ENCODE measurements at places on chromosomes 12 and 14. TPM values are rescaled to one million over a fixed set of nuclear protein-coding genes. Genes with fewer than 3 reads are reported as not detected.

DNA sequence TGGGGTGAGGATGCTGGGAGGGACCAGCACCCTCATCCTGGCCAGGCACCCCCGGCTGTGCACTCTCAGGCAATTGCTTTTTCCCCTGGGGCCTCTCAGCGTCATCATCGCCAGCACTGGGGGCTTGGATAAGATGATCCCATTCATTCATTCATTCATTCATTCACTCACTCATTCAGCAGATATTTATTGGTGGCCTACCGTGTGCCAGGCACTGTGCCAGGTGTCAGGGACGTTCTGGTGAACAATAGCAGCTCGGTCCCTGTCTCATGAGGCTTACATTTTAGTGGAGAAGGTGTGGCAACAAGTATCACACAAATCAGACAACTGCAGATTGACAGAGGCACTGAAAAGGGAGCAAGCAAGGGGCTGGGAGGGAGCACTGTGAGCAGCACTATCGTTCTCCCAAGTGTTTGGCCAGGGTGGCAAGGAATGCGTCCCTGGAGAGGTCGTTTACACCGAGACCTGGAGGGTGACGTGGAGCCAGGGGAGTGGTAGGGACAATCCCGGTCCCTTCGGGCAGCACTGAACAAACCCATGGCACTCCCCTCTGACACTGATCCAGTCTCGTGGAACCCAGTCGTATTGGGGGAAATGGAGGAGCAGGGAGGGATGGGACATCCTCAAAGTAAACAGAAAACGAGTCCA lies 124.1 kb downstream of the PAPOLA start:
- DNase-seq = no peak

DNA sequence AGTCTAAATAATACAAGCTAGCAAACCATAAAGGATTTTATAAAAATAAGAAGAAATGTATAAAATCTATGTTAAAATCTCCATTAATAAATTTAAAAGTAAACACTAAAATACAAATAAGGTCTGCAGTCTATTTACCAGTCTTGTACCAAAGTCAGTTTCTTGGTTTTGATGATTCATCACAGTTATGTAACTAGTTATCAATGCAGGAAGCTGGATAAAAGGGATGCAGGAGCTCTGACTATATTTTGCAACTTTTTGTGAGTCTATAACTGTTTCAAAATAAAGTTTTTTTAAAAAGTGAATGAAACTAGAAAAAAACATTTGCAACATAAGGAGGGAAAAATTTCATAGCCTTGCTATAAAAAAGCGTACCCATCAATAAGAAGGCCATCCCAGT lies 151.5 kb downstream of the DERA start:
- DNase-seq = no peak

DNA sequence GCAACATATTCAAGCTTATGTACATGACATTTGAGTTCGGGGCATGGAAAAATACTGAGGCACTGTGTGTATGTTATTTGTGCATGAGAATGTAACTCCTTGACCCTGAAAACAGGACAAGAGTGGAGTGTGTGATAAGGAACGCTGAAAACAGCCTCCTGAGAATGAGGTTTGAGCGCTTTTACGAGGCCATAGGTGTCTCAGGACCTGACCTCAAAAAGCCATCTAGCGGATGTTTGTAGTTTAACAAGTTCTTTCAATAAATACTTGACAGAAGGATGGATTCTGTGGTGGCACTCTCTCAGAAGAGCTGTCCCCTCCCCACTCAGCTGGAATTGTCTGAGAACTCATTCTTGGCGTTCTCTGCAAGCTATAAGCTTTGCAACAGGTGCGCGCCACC lies 350.5 kb upstream of the TMTC1 start:
- no peak for DNase-seq

DNA sequence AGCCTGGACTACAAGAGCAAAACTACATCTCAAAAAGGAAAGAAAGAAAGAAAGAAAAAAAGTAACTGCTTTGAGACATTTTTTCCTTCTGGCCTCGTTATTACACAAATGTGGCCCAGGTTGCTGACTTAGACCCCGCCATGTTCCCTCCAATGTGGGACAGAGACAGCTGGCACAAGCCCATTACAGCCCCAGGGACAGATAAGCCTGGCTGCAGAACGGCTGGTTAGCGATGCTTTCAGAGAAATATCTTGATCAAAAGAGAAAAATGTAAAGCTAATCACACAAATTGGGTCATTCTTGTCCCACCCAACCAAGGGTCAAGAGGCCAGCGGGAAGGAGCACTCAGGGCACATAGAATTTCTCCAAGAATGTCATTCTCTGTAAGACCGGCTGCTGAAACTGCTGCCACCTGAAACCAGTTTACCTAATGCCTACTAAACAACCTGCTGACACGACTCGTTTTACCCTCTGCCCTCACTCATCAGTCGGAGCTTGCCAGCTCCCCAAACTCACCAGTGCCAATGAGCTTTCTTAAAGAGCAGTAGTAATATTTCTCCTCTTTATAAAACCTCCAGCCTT lies 63.1 kb downstream of the TNFAIP2 start:
- no peak for DNase-seq

- DNase-seq = no peak
Observed at GRCh38 chr12:16136219-16136988, 141.1 kb downstream of the SLC15A5 start.

DNA sequence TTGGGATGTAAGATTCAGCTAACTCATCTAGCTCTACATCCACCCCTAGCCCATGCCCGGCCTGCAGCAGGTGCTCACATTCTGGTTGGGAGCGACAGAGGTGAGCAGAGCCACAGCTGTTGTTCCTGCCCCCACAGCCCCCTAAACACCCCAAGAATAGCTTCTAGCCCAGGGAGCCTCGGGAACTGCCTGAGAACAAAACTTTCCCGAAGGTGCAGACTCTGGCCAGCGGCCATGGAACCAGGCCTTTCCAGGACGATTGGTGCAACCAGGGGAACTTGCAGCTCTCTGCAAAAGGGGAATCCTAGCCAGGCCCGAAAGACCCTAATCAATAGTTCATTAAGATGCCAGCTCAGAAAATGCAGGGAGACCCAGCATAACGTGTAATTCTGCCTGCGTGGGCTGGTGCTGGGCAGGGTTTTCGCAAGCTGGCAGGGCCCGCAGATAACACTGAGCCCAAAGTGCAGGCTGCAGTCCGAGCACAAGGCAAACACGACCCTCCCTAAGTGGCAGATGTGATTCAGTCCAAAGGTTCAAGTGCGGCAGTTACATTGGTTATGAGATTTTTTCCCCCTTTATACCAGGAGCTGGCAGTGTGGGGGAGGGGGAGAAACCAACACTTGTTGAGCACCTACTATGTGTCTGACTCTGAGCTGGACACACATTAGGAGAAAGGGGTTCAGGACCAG lies 122.5 kb upstream of the MAP1LC3B2 start:
- DNase-seq = no peak

DNA sequence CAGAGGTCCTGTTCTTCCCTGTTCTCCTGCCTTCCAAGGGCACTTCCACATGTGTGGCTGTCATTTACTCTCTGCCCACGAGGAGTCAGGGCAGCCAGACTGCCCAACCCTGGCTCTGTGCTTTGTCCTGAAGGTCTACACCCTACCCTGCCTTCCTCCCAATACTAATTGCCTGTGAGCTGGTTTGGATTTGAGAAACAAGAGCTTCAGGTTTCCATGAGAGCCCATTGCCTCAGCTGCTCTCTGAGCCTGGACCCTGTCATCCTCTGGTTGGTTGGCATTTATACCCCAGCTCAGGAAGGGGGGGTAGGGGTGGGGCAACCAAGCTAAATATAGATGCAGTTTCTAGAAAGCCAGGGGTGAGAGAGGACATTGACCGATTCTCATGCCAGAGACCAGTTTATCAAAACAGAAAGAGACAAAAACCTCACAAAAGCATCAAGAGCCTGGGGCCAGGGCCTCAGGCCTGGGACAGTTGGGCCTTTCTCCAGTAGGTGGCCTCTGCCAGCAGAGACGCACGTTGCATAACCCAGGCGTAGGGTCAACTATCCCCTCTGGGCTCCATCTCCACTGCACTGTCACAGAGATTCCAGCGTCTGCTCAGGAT lies 34.5 kb downstream of the VDR start:
- peak; percentile 48 for DNase-seq

DNA sequence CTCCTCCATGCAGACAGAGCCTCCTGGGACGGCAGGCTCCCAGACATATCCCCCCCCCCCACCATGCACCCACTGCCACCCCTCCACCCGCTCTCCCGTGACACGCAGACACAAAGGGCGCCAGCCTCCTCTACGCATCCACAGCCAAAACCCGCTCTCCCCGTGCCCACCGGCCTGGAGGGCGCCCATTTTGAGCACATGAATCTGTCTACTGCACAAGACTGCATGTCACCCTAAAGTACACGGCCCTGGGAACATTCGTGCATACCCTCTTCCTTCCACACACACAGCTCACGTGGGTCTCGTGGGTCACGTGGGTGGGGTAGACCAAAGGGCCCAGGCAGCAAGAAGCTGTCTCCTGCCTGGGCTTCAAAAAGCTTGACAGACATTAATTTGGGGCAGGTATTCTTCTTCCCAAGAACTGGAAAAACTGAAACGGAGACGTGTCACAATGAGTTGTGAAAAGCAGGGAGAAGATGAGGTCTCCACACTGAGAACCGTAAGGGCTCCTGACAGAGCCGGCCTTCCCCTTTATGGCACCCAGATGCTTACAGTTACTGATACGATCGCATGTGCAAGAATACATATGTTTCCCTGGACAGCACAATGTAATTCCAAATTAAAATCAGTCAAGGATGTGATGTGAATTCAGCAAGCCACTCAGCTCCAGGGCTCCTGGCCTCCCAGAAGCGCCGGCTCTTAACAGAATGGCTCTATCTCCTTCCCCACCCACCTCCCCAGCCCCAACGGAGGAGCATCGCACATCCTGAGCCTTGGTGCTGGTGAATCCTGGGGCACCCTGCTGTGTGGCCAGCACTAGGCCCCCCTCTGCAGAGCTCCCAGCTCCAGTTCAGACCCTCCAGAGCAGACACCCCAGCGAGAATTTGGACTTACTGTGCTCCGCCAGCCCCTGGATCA lies 1.9 kb downstream of the TGFB3 start:
- DNase-seq = peak; percentile 43

- no peak for DNase-seq
Observed at GRCh38 chr12:96438330-96438729, 38.1 kb upstream of the CDK17 start.

DNA sequence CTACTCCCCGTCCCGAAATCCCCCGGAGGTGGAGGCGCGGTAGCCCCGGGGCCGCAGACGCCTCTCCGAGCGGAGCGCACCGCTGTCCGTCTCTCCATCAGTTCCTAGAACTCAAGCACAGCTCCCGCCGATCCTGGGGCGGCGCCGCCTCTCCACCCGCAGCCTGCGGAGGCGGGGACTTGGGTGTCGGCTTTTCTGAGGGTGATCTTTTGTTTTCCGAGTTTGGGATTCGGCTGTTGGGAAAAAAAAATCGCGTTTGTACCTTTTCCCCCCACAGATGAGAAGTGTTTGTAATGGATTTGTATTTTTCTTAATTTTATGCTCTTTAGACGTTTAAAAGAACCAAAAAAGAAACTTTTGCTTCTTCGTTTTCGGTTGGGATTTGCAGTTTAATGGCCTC lies 26.6 kb downstream of the LRCOL1 start:
- DNase-seq = no peak

DNA sequence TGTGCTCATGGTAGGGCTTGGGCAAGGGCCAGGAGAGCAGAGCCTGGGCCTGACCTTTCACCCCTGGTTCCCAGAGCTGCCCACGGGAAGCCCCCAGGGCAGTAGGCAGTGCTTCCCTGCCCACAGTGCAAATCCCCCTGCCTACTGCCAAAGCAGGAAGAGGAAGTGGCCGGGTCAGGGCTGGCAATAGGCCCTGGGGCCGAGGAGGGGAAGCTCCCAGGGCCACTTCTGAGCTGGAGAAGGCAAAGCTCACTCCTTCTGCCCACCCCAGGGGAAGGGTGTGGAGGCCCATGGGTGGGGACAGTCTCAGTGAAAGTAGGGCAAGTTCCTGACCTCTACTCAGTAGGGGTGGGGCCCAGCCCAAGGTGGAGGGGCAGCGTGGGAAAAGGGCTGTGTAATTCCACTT lies 5.4 kb upstream of the NR4A1 start:
- DNase-seq = peak; percentile 72

GRCh38 chr12:9741726-9742125 lies 8.8 kb upstream of the CLECL1 start:
- no peak for DNase-seq

DNA sequence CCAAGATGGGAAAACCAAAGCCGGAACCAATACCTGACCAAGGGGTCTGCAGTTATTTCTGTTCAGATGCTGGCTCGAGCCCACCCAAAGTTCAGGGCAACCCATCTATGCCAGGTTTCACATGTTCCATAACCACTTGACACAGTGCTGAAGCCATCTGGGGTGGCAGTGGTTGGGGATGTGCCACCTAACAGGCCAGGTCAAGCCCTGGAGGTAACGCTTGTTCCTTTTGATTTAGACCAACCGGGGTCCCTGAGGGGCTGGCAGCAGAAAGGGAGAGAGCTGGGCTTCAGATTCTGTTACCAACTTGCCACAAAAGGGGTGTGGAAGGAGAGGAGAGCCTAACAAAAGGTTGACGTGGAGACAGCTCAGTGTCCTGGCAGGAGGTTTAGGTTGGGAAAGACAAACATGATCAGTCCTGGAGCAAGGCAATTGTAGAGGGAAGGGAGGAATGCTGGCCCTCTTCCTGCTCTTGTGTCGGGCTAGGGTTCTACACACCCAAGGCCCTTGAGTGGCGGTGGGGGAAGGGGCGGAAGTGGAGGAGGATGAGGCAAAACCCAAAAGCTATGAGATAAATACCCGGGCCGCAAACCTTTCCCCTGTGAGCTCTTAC lies 31.9 kb downstream of the CACNA2D4 start:
- no peak for DNase-seq

- no peak for DNase-seq
Observed at GRCh38 chr12:104063712-104064030, 660 bp upstream of the HCFC2 start.

The L3HYPDH gene
- total RNA-seq = 22.0 TPM

The SERPINA1 gene
- total RNA-seq = 7.1 TPM

The RIPK3 gene
- total RNA-seq = 6.5 TPM

The TAMALIN gene
- 25.3 TPM for total RNA-seq
